Activated naive CD4-positive, alpha-beta T cell treated with anti-CD3 and anti-CD28 coated beads, Interleukin-2, amount 50 U/mL, for 72 hours (primary cell): ENCODE measurements at places on chromosomes 6 and 20.

GRCh38 chr6:128598571-128598970 is 78.2 kb upstream of the PTPRK start:
- DNase-seq: no peak

DNA sequence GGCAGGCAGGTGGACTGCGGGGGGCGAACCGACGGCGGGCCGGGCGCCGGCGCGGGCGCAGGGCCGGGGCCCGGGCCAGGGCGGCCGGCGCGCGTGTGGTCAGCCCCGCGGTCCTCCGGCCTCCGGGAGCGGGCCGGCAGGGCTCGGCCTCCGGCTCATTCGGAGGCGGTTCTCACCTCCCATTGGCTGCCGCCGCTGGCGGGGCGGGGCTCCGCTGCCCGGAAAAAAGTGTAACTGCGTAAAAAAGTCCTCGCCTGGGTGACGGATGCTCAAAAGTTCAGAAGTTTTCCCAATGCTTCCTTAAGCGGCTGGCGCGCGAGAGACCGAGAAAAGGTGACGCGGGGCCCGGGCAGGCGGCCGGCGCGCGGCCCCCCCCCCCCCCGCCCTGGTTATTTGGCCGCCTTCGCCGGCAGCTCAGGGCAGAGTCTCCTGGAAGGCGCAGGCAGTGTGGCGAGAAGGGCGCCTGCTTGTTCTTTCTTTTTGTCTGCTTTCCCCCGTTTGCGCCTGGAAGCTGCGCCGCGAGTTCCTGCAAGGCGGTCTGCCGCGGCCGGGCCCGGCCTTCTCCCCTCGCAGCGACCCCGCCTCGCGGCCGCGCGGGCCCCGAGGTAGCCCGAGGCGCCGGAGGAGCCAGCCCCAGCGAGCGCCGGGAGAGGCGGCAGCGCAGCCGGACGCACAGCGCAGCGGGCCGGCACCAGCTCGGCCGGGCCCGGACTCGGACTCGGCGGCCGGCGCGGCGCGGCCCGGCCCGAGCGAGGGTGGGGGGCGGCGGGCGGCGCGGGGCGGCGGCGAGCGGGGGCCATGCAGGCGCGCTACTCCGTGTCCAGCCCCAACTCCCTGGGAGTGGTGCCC is at the start of gene FOXC1:
FOXC1 (plus strand) TSS at position 268 of the 849 bp plus-strand sequence; CDS start at position 799, 531 bp downstream.
- peak; percentile 63 for DNase-seq

DNA sequence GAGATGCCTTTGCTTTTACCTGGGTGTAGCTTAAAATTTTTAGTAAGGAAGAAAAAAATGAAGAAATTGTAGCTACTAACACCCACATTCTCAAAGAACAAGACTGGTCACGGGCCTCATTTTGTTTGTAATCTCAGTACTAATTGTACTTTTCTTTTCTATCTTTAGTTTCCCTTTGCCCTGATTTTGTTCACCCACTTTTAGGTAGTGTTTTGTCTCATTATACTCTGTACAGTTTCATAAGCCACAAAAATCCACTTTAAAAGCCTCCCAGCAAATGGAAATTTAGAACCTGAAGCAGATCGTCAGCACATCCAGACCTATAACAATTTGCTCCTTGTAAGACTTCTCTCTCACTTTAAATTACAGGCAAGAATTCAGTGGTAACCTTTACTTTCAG is 43.3 kb downstream of the TP53INP2 start:
- no peak for DNase-seq

- DNase-seq: no peak
Observed at GRCh38 chr6:87341899-87342298, 2.7 kb upstream of the C6orf163 start.

GRCh38 chr6:107108201-107108890 is 7.0 kb downstream of the BEND3 start:
- no peak for DNase-seq

- DNase-seq: no peak
Observed at GRCh38 chr20:19827818-19828217, 69.8 kb downstream of the RIN2 start.

DNA sequence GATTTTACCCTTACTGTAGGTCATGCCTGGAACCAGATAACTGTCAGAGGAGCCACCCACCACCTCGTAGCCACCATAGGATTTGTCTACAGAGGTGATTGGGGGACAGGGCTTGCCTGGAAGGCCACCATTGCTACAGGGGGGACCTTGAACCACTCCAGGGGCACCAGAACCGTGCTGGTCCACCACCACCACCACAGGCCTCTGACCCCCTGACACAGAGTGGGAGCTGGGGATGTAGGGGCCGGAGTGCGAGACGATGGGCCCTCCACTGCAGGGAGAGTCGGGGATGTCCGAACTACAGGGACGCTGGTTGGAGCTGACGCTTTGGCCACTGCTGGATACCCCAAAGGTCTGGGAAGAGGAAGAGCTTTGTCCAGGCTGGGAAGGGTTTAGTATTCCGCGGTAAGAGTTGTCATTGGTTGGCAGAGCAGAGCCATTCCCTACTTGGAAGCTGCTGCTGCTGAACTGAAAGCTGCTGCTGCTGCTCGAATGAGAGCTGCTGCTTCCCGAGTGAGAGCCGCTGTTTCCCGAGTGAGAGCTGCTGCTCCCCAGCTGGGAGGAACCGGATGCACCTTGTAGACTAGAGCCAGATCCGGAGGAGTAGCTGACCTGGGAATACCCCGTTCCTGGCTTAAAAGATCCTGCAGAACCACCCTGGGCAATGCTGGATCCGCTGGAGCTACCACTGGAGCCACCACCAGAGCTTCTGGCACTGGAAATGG is 2.2 kb downstream of the PSORS1C1 start:
- no peak for DNase-seq

DNA sequence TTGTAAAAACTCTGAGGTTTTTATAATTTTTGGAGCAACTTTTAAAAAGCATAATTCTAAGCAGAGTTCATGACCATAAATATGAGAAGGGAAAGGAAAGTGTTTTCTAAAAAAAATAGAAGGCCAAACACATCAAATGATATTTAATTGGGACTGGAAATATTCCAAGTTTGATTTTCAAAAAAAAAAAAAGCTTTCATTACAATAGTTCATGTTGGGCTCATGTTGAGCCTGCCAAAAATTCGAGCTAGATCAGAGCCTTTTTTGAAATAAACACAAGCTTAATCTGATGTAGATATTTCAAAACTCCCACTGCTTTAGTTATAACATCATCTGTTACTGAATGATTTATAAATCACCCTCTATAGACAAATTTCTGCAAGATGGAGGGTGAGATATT is 163.4 kb upstream of the DEFB112 start:
- no peak for DNase-seq
